Hematopoietic multipotent progenitor cell treated with erythropoietin and hydrocortisone succinate and interleukin-3 and kit ligand, for 17 days (in vitro differentiated cells): ENCODE measurements at places on chromosomes 2 and 18.

DNA sequence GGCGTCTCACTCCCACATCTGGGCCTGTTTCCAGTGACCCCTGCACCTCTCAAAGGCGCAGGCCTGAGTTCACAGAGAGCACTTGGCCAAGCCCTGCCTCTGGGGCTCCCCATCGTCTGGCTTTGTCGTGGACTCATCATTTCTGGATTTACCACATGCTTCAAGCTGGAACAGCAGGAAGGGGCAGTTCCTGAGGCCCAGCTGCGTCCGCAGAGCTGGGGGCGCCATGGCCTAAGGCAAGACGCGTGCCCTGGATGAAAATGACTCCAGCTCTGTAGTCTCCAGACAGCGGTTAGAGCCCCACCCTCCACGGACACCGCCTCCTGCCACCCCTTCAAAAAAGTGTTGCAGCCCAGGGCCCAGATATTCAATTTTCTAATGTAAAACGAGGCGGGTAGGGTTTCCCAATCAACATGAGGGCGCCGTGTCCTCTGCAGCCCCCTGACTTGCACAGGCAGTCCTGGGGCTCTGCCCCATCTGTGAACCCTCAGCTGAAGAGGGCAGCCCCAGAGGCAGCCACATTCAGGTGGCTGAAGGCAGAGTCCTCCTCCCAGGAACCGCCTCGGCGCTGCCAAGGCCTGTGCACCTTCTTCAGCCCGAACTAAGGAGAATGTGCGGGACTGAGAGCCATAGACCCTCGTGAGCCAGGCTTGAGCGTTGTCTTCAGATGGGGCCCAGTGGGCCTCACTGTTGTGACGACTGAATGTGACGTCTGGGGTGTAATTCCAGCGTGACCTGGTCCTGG lies 85.5 kb downstream of the NFATC1 start:
- DNase-seq, result no peak

DNA sequence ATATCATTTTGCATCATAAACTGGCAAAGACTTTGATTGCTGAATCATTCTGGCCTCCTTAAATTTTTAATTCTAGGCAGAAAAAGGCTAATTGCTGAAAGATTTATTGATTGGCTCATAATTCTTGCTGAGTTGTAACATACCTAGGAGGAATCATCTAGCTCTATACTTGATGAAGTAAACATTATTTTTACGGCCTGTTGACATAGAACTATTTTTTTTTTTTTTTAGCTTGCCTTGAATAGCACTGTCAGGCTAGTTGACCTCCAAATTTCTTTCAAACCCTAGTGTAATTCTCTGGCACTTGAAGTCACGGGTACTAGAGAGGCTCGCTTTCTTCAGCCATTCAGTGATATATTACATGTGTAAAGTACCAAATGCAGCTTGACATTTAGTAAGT lies 2.8 kb downstream of the SERPINB12 start:
- no peak for DNase-seq

GRCh38 chr2:68789603-68790002 lies 55.0 kb downstream of the ARHGAP25 start:
- DNase-seq, result no peak

GRCh38 chr18:39705362-39705761 lies 2139.8 kb upstream of the CELF4 start:
- DNase-seq, result no peak

DNA sequence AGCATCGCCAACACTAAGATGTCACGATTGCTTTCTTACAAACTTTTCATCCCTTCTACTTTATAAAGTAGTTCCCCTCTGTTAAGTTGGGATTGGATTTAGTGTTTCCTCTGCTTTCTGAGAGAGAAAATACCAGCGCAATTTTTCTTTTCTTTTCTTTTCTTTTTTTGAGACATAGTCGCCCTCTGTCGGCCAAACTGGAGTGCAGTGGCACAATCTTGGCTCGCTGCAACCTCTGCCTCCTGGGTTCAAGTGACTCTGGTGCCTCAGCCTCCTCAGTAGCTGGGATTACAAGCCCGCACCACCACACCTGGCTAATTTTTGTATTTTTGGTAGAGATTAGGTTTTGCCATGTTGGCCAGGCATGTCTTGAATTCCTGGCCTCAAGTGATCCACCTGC lies 9.0 kb downstream of the RELCH start:
- peak; percentile 33 for DNase-seq

GRCh38 chr2:191352536-191352935 lies 107.3 kb downstream of the MYO1B start:
- no peak for DNase-seq

- no peak for DNase-seq
These were observed 201.4 kb upstream of the CYP26B1 start for GRCh38 chr2:72349016-72349415.

DNA sequence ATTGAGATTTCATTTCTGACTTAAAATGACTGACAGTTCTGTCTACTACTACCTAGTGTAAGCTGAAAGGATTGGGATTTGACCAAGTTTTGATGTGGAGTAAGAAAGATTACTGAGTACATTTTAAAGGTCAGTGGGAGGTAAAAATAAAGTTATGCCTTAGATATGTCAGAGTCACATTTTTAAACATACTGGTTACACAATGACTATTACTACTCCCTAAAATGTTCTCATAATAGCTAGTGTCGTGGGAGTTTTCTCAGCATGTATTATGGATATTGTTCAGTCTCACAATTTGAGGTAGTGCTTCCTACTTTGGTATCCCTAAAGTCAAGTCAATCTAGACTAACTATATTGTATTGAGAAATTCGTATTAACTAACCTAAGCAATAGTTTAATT lies 1092.5 kb downstream of the LRP1B start:
- DNase-seq, result no peak

DNA sequence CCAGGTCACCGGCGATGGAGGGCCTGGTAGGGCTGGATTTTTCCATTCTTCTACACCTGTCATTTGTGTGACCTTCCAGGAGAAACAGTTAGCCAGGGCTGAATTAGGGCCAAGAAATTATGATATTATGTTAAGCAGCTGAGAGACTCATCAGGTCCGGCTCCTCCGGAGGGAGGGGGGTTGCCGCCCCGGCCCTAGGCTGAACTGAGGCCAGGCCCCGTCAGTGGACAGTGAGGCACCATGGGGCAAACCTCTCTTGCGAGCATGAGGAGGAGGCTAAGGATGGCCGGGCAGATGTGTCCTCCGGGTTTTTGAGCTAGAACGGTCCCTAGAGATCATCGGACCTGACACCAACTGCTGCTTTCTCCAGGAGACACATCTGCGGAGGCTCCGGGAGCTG lies 150.1 kb downstream of the SOX11 start:
- DNase-seq, result no peak

GRCh38 chr2:239245107-239245506 lies 155.7 kb downstream of the HDAC4 start:
- DNase-seq, result no peak

- DNase-seq, result no peak
These were observed 18.6 kb downstream of the EHBP1 start for GRCh38 chr2:62724106-62724505.

GRCh38 chr18:75131381-75132000 lies 77.4 kb downstream of the PTGR3 start:
- no peak for DNase-seq

- no peak for DNase-seq
These were observed 210.6 kb downstream of the TMEM247 start for GRCh38 chr2:46689993-46690392.

DNA sequence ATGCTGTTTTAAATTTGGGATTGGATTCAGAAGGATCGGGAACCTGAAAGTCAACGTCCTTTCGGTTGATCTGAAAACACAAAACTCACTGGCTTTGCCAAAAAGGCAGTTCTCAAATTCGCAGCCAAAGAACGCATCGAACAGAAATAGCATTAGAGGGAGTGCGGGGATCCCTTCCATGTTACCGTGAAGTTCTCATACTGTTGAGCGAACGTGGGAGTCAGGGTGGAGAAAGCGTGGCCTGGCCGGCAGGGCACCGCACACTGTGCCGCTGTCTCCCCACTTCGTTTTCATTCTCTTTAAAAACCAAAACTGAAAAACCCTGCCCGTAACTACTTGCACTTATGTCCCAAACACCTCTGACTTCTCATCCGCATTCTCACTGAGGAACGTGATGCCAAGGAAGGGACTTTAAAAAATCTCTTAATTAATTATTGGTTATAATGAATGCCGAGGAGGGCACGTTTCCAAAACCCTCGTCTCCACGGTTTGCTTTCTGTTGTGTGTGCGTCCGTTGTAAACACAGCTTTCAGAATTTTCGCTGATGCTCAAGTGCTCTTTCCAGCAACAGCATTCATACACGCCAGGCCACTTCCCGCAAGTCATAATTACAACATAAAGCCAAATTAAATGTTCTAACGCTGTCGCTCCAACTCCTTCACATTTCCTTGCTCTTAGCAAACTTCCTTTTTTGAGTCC lies 60.9 kb upstream of the TWIST2 start:
- no peak for DNase-seq
